HCEC 1CT (cell line): ENCODE measurements at places on chromosomes 5 and 9.

GRCh38 chr5:3661755-3662296 lies 66.2 kb downstream of the IRX1 start:
- no peak for DNase-seq

DNA sequence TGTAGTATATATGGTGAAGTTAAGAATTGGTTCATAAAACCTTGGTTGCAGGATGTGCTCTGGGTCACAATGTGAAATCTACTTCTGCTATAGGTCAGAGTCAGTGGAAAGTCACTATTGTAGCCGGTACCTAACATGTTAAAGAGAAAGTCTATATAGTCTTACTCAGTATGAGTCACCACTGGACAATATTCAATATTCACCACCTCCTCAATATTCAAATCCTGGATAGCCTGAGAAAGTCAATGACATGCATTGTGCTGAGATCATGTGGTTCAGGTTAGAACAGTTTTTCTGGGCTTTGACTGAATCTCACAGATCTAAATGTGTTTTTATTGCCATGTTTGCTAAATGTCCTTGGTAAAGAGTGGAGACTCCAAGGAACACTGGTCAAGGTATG lies 108.8 kb downstream of the HMHB1 start:
- DNase-seq: peak; percentile 72

DNA sequence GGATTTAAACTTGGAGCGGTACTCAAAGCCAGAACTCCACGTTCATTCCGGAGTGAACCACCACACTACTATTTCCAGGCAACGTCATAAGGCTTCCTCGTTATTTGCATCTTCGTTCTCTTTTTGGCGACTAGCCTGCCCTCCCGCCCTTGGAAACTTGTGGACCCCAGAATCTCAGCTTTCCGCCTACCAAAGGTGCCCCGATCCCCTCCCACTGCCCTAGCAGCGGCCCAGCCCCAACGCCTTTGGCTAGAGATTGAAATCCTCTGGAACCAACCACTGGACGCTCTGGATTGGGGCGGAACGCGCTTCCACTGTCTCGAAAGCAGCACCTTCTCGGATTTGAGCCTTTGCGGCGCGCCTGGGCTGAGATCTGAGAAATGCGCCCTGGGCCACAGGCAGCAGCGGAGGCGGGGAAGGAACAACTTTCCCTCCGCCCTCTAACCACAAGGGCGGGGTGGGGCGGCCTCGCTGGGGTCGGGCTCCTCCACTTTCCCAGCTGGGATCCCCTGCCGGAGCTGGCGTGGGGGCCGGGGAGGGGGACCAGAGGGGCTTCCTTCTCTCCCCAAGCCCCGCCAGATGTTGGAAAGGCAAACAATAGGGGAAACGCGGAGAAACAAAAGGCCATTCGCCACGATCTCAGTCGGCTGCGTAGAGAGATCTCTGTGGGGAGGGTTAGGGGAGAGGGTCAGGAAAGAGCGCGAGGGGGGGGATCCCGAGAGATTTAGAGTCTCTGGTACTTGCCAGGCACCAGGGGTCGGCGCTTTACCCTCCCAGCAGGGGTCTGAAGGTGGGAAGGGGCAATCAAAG lies 1.3 kb downstream of the MOB3B start:
- no peak for DNase-seq

GRCh38 chr9:86557918-86558317 lies 203.7 kb upstream of the TUT7 start:
- DNase-seq: peak; percentile 44

- no peak for DNase-seq
Measured at GRCh38 chr9:93996863-93997262, 41.7 kb upstream of the BARX1 start.
